ENCODE measurements at places on chromosomes 16 and 17. TPM values are rescaled to one million over a fixed set of nuclear protein-coding genes. Genes with fewer than 3 reads are reported as not detected.

GRCh38 chr17:15233022-15233805, 31.9 kb downstream of the PMP22 start:
- H3K36me3 ChIP-seq = no peaks in the 10 kb centered on the region
- H3K27ac ChIP-seq = no peak overlapping the region
- no peak for DNase-seq
- no peak overlapping the region for H3K4me3 ChIP-seq
- no peaks in the 10 kb centered on the region for H3K27me3 ChIP-seq

- DNase-seq = no peak
- no peak overlapping the region for H3K27ac ChIP-seq
- no peaks in the 10 kb centered on the region for H3K36me3 ChIP-seq
These were observed 50.8 kb upstream of the JPH3 start for GRCh38 chr16:87551487-87551886.

DNA sequence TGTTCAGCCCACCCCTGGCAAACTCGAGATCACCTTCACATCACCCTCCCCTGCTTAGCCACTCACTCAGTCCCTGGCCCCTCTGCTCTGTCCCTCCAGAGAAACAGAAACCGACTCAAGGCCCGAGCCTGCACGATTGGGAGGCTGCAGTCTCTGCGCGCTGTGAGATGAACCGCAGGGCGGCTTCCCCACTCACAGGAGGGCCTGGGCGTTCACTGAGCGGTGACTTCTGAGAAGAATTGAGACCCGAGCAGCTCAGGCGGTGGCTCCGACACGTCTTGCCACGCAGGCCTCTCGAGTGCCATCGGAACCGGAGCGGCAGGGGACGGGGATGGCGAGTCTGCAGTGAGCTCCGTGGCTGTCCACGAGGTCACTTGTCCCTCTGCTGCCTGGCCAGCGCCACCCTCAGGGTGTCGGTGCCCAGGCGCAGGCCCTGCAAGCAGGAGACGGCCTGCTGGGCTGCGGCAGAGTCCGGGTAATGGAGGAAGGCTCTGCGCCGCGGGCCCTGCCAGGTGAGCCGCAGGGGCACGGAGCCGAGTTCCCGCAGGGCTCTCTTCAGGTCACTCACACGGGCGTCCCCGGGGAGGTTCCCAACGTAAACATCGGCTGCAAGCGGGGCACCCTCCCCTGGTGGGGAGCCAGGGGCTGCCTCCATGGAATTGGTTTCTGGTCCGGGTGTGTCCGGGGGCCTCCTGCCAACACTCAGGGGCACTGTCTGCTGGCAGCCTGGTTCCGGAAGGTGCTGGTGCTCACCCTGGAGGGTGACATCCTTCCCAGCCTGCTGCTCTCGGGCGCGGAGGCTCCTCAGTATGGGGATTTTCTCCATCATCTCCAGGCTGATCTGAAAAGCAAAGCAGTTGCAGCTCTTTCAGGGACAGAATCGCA, 21.6 kb downstream of the FOXF1 start:
- H3K27me3 ChIP-seq = no peaks in the 10 kb centered on the region
- H3K4me3 ChIP-seq = no peak overlapping the region
- H3K36me3 ChIP-seq = no peaks in the 10 kb centered on the region
- no peak overlapping the region for H3K27ac ChIP-seq
- no peak for DNase-seq

DNA sequence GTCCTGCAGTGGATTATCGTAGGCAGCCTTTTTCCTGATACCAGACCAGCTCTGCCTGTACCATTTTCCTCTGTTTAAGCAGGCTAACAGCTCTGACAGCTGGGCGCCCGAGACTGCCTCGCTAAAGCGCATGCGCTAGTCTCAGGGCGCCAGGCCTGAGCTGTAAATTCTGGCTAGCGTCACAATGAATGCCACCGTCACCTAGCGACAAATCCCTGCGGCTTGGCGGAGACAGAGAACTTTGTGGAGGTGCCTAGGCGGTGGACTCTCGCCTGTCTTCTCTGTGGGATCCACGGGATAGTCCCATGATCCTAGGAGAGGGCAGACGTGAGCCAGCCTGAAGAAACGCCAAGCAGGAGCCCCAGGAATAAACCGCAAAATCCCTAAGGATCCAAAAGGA, 573.9 kb downstream of the KCNJ18 start:
- H3K4me3 ChIP-seq = no peak overlapping the region
- DNase-seq = no peak
- H3K36me3 ChIP-seq = no peaks in the 10 kb centered on the region
- H3K4me1 ChIP-seq = no peaks in the 10 kb centered on the region
- no peak overlapping the region for H3K27ac ChIP-seq

GRCh38 chr17:42518046-42518754, 17.8 kb upstream of the NAGLU start:
- no peak overlapping the region for H3K4me3 ChIP-seq
- DNase-seq = no peak
- no peaks in the 10 kb centered on the region for H3K27me3 ChIP-seq
- no peaks in the 10 kb centered on the region for H3K4me1 ChIP-seq

DNA sequence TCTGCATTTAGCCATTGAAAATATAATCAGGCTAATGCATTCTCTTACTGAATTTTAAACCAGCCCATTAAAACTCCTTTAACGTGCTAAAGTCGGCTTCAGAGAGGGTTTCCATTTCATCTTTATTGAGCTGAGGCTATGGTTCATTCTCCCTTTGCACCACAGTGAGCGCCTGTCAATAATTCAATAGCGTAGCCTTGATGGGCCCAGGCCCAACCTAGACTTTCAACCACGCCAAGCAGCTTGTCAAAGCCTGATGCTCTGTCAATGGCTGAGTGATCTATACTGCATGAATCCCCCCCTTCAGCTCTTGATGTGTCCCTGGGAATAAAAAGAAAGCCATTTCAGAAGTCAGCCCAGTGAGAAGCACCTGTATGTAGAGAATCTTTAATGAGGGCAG, 106.0 kb downstream of the RBFOX1 start:
- DNase-seq = no peak
- H3K36me3 ChIP-seq = no peaks in the 10 kb centered on the region
- no peak overlapping the region for H3K27ac ChIP-seq
- no peak overlapping the region for H3K4me3 ChIP-seq

- H3K36me3 ChIP-seq = peaks cover 5% of the 10 kb centered on the region
- peak within 1 kb of the TSS; percentile 69 for H3K27ac ChIP-seq
- DNase-seq = no peak
- H3K27me3 ChIP-seq = no peaks in the 10 kb centered on the region
- H3K4me1 ChIP-seq = peaks cover 4% of the 10 kb centered on the region
These were observed at the start of gene CSNK2A2 for GRCh38 chr16:58198022-58198683. Gene CSNK2A2 (minus strand): TSS chr16:58198106. CDS start chr16:58197736, 370 bp downstream.

DNA sequence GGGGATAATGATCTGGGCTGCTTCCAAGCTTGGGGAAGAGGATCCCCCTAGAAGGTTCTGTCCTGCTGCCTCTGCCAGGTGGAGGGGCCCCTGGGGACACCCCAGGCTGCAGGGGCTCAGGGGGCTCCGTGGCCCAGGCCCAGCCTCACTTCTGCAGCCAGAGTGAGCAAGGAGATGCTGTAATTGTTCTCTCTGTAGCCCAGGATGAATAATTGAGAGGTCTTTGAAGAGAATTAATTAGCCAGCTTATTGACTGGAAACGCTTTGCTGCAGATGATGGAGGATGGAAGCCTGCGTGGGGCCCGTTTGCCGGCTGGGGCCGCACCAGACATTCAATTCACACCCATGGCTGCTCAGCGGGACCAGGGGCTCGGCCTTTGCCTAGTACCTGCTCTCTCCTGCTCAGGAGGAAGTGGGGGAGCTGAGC, 38.5 kb downstream of the TMEM235 start:
- peaks cover 3% of the 10 kb centered on the region for H3K27me3 ChIP-seq
- no peak for DNase-seq
- H3K4me1 ChIP-seq = peaks cover 10% of the 10 kb centered on the region
- no peak overlapping the region for H3K27ac ChIP-seq
- no peaks in the 10 kb centered on the region for H3K36me3 ChIP-seq

- H3K27me3 ChIP-seq = no peaks in the 10 kb centered on the region
- no peak overlapping the region for H3K27ac ChIP-seq
- H3K4me3 ChIP-seq = no peak overlapping the region
These were observed 45.2 kb downstream of the MYO1D start for GRCh38 chr17:32831627-32832243.

- DNase-seq = no peak
- H3K27me3 ChIP-seq = peaks cover 2% of the 10 kb centered on the region
- no peak overlapping the region for H3K4me3 ChIP-seq
- peaks cover 4% of the 10 kb centered on the region for H3K4me1 ChIP-seq
These were observed 42.3 kb downstream of the C16orf82 start for GRCh38 chr16:27108826-27109665.

- H3K4me1 ChIP-seq = no peaks in the 10 kb centered on the region
- H3K4me3 ChIP-seq = no peak overlapping the region
- no peaks in the 10 kb centered on the region for H3K36me3 ChIP-seq
- H3K27ac ChIP-seq = no peak overlapping the region
These were observed 69.2 kb downstream of the SOX9 start for GRCh38 chr17:72189768-72190593.

DNA sequence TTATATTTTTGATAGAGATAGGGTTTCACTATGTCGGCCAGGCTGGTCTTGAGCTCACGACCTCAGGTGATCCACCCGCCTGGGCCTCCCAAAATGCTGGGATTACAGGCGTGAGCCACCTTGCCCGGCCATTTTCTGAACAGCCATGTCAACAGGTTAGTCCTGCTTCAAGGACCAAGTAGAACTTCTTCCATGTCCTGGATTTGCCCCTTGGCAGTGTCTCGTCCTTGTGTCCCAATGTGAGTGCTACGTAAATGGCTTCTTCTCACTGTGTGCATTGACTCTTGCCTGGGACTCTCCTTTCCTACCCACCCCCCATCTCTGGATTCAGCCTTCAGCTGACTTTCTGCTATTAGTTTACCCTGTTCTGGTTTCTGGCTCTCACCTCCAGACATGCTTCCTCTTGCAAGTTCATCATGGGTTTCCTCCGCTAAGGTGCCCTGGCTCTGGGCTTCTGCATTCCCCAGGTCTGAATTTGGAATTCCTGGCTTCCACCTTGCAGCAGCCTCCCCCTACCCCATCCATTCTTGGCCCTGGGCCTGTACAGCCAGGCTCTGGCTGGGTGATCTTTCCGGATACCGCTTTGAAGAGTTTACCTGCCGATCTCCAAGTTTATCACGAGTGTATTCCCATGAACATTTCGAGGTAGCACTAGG, 14.0 kb upstream of the IRF8 start:
- H3K27ac ChIP-seq = no peak overlapping the region
- H3K4me1 ChIP-seq = peaks cover 48% of the 10 kb centered on the region
- no peaks in the 10 kb centered on the region for H3K36me3 ChIP-seq
- no peak for DNase-seq

GRCh38 chr17:74151551-74152315, 51.7 kb upstream of the RPL38 start:
- no peaks in the 10 kb centered on the region for H3K27me3 ChIP-seq
- no peak overlapping the region for H3K27ac ChIP-seq

DNA sequence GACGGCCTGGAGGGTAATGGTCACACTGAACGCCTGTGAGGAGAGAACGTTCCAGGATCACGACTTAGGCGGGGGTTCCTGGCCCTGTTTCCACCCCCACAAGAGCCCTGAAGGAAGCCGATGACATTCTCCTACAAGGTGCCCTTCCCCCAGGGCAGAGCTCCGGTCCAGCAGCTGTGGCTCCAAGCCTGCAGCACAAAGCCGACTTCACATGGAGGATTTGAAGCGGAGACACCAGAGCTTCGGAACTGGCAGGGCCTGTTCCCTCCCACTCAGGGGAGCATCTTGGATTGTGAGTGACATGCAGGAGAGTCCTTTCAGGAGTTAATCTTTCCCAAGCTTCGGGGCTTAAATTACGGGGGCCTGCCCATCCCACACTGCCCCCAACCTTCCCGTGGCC, 5.0 kb downstream of the FADS6 start:
- no peak overlapping the region for H3K4me3 ChIP-seq
- no peaks in the 10 kb centered on the region for H3K27me3 ChIP-seq
- no peak for DNase-seq
- no peaks in the 10 kb centered on the region for H3K4me1 ChIP-seq
- H3K36me3 ChIP-seq = no peaks in the 10 kb centered on the region

GRCh38 chr17:76911299-76912017, 43.3 kb downstream of the MGAT5B start:
- no peaks in the 10 kb centered on the region for H3K27me3 ChIP-seq
- no peak for DNase-seq
- no peak overlapping the region for H3K27ac ChIP-seq
- no peak overlapping the region for H3K4me3 ChIP-seq
- H3K4me1 ChIP-seq = no peaks in the 10 kb centered on the region
- no peaks in the 10 kb centered on the region for H3K36me3 ChIP-seq

GRCh38 chr16:29700253-29700987, 21.4 kb downstream of the QPRT start:
- peaks cover 13% of the 10 kb centered on the region for H3K4me1 ChIP-seq
- H3K27me3 ChIP-seq = no peaks in the 10 kb centered on the region

GRCh38 chr17:19328441-19329061, 34.0 kb downstream of the B9D1 start:
- no peak for DNase-seq
- no peaks in the 10 kb centered on the region for H3K36me3 ChIP-seq
- no peak overlapping the region for H3K4me3 ChIP-seq
- peaks cover 5% of the 10 kb centered on the region for H3K4me1 ChIP-seq
- H3K27me3 ChIP-seq = no peaks in the 10 kb centered on the region
- H3K27ac ChIP-seq = no peak overlapping the region

- DNase-seq = no peak
- H3K36me3 ChIP-seq = no peaks in the 10 kb centered on the region
- no peak overlapping the region for H3K27ac ChIP-seq
- H3K27me3 ChIP-seq = no peaks in the 10 kb centered on the region
These were observed 47.4 kb downstream of the TBX4 start for GRCh38 chr17:61499632-61500031.

- no peak overlapping the region for H3K27ac ChIP-seq
- H3K27me3 ChIP-seq = no peaks in the 10 kb centered on the region
- H3K4me1 ChIP-seq = no peaks in the 10 kb centered on the region
- H3K4me3 ChIP-seq = no peak overlapping the region
These were observed 394.5 kb upstream of the SOX9 start for GRCh38 chr17:71726341-71726740.

DNA sequence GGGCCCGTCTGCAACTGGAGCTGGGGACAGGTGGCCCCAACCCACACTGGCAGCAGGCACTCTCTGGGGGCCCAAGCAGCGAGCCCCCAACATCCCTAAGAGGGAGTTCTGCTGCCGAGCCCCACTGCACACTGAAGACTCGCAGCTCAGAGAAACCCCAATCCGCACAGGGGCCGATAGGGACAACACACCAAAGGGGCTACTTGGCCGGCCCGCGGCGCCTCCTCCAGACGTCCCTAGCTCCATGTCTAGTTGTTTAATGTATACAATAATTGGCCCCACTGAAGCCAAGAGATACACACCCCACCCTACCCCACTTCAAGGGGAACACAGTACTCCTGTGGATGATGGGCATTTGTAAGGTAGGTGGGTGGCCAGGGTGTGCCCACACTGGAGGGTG, 62.7 kb downstream of the ZNF423 start:
- no peaks in the 10 kb centered on the region for H3K36me3 ChIP-seq
- no peak overlapping the region for H3K4me3 ChIP-seq
- peaks cover 7% of the 10 kb centered on the region for H3K27me3 ChIP-seq
- H3K27ac ChIP-seq = no peak overlapping the region
- H3K4me1 ChIP-seq = no peaks in the 10 kb centered on the region

The THUMPD1 gene
- 36.2 TPM for total RNA-seq

The DRC7 gene
- 0.44 TPM for total RNA-seq

The KRT12 gene
- not detected for total RNA-seq

The LMF1 gene
- 2.7 TPM for total RNA-seq

The RNF112 gene
- total RNA-seq = not detected

The NECAB2 gene
- not detected for total RNA-seq

The GPR142 gene
- total RNA-seq = not detected

The MAPT gene
- total RNA-seq = 0.03 TPM

The ESRP2 gene
- total RNA-seq = 0.29 TPM
